ENCODE measurements at places on chromosomes 7 and 10.

DNA sequence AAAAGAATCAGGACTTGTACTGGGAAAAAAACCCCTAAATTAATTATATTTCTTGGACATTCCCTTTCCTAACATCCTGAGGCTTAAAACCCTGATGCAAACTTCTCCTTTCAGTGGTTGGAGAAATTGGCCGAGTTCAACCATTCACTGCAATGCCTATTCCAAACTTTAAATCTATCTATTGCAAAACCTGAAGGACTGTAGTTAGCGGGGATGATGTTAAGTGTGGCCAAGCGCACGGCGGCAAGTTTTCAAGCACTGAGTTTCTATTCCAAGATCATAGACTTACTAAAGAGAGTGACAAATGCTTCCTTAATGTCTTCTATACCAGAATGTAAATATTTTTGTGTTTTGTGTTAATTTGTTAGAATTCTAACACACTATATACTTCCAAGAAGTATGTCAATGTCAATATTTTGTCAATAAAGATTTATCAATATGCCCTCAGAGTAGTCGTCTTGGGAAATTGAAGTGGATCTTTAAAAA is 6.6 kb downstream of the EMX2 start:
- DNase-seq: no peak

DNA sequence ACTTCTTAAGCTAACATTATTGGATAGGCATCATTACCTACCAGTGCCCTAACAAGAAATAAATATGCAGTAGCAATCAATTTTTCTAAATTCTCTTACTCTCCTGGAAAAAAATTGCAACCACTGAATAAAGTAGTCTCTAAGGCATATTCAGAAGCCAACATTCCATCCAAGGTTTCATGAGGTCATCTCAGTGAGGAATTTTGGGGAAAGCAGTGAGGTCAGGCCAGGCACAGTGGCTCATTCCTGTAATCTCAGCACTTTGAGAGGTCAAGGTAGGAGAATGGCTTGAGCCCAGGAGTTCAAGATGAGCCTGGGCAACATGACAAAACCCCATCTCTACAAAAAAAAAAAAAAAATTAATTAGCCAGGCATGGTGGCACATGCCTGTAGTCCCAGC is 75.9 kb upstream of the GHITM start:
- no peak for DNase-seq

GRCh38 chr7:153382641-153383101 is 623.1 kb downstream of the ACTR3B start:
- DNase-seq: no peak

- DNase-seq: no peak
These were observed 133.7 kb upstream of the TNS3 start for GRCh38 chr7:47715631-47716068.

DNA sequence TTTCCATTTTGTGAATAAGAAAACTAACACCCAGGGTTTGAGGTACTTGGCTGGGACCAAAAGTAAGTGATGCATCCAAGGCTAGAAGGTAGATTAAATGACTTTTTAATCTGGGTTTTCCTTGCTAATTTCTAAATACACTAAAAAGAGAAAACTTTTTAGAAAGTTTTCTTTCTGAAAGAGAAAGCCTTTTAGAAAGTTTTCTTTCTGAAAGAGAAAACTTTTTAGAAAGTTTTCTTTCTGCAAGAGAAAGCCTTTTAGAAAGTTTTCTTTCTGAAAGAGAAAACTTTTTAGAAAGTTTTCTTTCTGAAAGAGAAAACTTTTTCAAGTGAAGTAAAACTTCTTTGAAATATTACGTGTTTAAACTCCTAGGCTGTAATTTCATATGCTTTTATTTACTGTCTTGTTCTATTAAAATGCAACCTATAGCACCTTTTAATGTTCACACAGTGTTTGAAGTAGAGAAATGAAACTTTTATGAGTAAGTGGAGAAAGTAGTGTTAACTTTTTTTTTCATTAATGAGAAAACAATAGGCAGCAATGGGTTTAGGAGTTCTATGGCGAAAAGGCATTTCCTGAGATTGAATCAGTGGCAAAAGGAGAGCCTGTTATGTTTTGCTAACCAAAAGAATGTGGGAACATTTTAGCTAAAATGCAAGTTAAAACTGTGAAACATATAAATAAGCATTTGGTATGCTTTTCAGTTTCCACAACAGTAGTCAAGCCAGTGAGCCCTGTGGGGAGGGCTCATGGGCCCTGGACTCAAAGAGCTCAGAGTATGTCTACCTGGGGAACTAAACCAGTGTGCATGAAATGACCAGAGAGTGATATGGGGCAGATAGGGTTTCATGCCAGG is 103.7 kb downstream of the RBM20 start:
- no peak for DNase-seq

- no peak for DNase-seq
These were observed 472.8 kb upstream of the STEAP1 start for GRCh38 chr7:89681448-89681847.

DNA sequence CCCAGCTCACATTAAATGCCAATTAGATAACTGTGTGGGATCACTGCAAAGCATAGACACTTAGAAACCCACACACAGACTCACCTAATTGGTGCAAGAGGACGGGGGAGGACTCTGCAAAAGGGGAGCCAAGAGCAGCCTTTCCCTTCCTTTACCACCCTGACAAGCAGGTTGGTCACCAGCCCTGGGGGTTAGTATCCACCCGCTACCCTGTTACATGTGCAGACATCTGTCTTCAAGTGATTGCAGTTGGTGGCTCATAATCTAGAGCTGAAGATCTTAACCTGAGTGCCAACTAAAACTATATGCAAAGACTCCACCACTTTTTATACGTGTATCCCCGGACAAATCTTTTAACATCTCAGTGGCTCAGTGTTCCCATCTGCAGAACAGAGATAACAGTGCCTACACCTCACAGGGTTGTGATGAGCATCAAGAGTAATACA is 56.9 kb downstream of the SORBS1 start:
- peak; percentile 28 for DNase-seq

GRCh38 chr7:73865738-73866445 is 4.9 kb downstream of the TMEM270 start:
- no peak for DNase-seq

- DNase-seq: no peak
These were observed 11.3 kb upstream of the NOBOX start for GRCh38 chr7:144414815-144415214.

DNA sequence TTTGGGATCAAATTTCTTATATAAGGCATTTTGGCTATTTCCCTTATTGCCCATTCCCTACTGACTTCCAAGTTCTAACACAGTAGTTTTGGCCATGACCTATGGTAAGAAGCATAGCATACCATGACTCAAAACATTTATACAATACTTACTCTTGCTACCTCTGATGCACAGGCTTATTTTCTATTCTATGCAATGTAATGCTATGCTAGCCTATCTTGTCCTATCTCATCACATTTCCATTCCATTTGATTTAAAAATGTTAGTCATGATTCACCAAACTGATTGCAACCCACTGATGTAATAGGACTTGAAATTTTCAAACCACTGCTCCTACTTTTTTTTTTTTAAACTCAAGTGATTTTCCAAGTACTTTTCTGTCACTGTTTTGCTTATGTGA is 658.5 kb downstream of the TYW1 start:
- no peak for DNase-seq

GRCh38 chr10:101897633-101898032 is 54.0 kb upstream of the KCNIP2 start:
- no peak for DNase-seq

GRCh38 chr7:84612981-84613681 is 418.5 kb upstream of the SEMA3A start:
- DNase-seq: no peak

GRCh38 chr10:132508581-132509443 is 28.8 kb upstream of the INPP5A start:
- no peak for DNase-seq

DNA sequence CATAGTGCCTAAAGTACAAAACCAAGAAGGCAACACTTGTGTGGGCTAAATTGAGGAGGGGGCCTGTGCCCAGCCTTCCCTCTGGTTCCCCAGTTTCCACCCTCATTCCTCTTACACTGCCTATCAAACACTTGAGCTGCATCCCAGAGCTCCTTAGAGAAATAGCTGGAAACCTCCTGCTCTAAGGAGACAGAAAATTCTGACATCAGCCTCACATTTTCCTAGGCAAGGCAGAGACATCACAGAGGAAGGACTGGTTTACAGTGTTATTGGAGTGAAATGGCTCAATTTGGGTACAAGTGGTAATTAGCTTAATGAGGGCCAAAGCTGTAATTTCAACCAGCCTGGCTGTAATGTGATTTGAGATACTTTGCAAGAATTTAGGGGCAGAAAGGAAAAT is 192.3 kb upstream of the AOAH start:
- no peak for DNase-seq

DNA sequence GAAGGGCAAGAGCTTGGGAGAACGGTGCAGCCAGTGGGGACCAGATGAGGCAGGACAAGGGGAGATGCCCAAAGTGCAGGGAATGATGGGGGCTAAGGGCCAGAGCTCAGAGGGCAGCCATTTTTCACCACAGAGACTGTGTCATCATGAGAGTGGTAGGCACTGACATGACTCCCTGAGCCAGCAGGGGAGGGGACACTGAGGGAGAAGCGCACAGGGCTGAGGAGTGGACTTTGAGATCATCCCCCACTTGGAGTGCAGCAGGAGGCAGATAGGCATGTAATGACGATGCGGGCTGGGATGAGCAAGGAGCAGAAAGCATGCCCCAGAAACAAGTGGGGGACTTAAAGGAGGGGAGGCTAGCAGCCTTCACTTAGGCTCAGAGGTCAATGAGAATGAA is 5.2 kb upstream of the SMKR1 start:
- no peak for DNase-seq

- no peak for DNase-seq
These were observed 103.4 kb downstream of the ATXN7L1 start for GRCh38 chr7:105773030-105773460.

- no peak for DNase-seq
These were observed 65.1 kb downstream of the CLEC2L start for GRCh38 chr7:139588632-139589031.

- no peak for DNase-seq
These were observed 93.5 kb downstream of the AUTS2 start for GRCh38 chr7:69691734-69692133.

DNA sequence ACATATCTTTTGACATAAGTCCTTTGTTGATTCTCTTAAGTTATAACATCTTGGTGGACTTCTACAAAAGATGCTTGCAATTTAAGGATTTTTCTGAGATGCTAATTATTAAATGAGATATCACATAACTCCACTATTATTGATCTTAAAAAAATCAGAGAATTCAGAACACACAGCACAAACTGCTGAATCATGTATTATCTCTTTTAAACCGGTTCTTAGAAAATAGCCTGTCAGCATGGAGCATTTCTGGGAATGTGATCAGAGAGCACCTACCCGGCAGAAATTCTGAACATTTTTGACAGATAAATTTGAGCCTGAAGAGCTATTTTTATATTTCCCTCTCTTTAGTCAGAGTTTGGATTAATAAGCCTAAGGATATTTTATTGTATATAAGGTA is 50.2 kb upstream of the PCLO start:
- DNase-seq: no peak

DNA sequence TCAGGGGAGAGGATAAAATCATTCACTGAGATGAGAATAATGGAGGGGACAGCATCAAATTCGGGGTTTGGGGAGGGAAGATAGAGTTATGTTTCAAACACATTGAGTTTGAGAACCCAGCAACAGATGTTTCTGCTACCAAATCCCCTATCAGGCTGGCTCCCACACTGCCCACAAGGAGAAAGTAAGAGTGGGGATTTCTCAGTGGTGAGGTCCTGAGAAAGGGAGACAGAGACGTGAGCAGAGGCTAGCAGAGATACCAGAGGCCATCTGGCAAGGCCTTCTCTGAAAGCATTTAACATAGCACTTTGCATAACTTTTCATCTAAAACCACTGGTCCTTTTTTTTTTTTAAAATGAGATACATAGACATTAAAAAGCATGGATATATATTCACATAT is 7.8 kb upstream of the SLF2 start:
- DNase-seq: no peak

DNA sequence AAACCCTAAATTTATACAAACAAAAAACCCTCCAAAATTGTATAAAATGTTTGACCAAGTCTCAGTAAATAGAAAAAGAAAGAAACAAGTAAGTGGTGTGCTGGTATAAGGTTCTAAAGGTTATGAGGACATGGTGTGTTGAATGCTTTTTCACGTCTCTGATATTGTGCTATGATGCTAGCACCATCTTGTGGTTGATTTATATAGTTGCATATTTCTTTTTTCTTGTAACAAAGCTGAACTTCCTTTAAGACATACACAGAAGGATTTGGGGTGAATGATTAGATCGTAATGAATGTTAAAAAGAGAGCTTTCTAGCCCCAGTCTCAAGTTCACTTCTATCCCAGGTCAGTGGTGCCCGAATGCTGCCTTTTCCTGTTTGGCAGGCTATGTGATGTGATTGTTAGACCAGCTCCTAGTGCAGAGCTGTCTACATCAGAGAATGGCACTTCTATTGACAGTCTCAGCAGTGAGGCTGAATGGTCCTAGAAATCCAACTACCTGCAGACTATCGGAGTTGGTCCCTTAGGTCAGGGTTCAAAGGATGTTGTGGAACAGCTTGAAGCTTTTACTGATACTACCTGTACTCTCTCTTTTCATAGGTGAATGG is 25.0 kb downstream of the VTI1A start:
- DNase-seq: no peak

DNA sequence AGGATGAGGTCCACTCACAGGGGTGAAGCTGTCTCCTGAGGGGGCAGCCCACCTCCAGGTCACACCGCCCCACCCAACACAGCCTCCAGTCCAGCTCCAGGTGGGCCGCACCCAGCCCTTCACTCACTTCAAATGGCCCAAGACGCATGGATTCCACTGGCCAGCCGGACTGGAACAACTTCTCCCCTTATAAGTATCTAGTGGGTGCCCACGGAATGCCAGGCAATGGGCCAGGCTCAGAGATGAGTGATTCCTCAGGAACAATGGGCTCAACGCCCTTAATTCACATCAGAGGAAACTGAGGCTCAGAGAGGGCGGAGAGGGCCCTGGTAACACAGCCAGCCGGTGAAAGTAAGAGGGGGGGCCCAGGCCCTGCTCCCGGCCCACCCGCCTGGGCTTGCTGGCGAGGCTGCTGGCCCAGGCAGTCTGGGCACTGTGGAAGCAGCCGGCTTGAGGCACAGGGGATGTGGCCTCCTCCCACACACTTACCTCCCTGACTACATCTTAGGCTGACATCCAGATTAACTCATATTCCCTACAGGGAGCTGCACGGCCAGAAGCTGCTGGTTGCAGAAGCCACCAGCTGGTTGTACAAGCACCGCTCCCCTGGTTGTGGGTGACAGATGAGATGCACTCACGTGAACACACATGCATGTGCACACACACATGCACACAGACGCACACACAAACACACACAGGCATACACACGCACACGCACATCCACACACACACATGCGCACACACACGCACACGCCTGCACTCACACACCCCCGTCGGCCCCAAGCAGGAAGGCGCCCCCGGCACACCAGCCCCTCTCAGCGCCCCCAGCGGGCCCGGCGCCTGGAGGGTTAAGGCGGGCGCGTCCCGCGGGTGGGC is 1.0 kb upstream of the FAM20C start:
- DNase-seq: peak; percentile 56

GRCh38 chr7:108460964-108461363 is 4.7 kb upstream of the NRCAM start:
- DNase-seq: no peak

- DNase-seq: no peak
These were observed 138.8 kb upstream of the FAM20C start for GRCh38 chr7:53531-53930.
